ENCODE measurements at places on chromosomes 5 and 9.

DNA sequence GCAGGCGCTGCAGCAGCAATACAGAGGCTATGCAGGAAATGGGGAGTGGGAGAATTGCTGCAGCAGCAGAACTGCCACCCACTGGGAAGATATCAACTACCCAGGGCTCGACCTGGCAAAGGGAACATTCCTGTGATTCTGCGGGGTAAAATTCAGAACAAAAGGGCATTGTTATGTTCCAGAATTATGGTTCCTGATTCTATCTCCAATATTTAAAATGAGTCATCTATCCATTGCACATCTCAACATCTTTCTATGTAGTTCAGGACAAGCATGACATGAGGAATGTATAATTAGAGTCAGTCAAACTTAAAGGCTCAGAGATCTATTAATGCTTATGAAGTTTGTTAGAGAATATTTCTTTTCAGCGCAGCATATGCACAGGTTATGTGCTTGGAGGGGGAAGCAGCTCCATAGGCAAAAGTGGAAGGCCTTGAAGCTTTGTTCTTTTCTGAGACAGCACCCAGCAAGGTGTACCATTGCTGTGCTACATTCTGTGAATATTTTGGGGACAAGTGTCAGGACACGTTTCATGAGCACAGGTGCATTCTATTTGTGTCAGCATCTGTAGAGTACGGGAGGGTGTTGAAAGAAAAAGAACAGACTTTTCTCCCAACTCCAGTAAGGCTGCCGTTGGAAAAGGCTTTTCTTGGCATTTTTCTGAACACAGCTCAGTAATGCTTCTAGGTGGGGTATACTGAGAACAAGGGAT is 395.6 kb upstream of the MPDZ start:
- DNase-seq: no peak

GRCh38 chr5:152532714-152533113 is 127.6 kb upstream of the NMUR2 start:
- no peak for DNase-seq

GRCh38 chr5:15203376-15203775 is 296.6 kb upstream of the FBXL7 start:
- DNase-seq: no peak

DNA sequence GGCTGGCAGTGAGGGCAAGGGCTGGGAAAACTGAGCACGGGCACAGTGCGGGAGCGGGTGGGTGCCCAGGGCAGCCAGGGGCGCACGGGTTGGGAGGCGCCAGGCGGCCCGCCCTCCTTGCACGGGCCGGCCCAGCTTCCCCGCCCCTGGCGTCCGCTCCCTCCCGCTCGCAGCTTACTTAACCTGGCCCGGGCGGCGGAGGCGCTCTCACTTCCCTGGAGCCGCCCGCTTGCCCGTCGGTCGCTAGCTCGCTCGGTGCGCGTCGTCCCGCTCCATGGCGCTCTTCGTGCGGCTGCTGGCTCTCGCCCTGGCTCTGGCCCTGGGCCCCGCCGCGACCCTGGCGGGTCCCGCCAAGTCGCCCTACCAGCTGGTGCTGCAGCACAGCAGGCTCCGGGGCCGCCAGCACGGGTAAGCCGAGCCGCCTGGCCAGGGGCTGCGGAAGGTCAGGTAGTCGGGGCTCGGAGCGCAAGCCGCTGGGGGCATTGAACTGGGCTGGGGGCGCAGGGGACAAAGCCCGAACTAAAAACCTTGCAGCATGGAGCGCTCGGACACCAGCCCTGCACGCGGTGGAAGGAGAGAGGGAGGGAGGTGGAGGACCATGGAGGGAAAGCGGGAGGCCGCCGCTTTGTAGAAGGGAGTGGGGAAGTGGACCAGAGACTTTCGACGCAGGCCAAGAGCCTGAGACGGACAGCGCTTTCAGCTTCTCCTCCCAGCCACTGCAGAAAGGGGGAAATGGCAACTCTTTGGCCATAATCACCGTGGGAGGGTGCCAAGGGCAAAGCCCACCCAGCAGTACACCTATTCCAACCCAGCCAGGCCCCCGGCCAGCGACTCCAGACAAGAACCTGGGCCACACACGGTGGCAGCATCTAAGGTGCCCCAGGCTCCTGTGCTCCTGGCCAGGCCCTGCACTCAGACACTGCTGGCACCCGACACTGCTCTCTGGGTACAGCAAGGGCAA is at the start of gene TGFBI:
TGFBI (plus strand) TSS at position 207 of the 961 bp plus-strand sequence; CDS start at position 275, 68 bp downstream.
- no peak for DNase-seq

GRCh38 chr5:172593306-172593705 is 47.8 kb upstream of the NEURL1B start:
- DNase-seq: no peak

DNA sequence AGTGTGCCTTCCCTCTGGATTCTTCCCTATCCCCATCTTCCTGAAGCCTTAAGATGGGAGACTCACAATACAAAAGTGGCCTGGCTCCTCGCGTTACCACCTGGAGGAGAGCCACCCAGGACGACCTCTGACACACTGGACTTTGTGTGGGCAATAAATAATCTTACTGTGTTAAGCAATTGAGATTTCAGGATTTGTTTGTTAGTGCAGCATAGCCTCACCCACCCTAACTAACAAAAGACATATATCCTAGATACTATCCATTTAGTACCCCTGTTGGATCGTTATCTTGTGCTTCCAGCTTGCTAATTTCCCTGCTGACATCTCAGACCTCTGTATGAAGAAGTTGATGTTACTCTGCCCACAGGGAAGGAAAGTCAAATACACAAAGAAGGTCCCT is 7.9 kb downstream of the GABBR2 start:
- DNase-seq: no peak

DNA sequence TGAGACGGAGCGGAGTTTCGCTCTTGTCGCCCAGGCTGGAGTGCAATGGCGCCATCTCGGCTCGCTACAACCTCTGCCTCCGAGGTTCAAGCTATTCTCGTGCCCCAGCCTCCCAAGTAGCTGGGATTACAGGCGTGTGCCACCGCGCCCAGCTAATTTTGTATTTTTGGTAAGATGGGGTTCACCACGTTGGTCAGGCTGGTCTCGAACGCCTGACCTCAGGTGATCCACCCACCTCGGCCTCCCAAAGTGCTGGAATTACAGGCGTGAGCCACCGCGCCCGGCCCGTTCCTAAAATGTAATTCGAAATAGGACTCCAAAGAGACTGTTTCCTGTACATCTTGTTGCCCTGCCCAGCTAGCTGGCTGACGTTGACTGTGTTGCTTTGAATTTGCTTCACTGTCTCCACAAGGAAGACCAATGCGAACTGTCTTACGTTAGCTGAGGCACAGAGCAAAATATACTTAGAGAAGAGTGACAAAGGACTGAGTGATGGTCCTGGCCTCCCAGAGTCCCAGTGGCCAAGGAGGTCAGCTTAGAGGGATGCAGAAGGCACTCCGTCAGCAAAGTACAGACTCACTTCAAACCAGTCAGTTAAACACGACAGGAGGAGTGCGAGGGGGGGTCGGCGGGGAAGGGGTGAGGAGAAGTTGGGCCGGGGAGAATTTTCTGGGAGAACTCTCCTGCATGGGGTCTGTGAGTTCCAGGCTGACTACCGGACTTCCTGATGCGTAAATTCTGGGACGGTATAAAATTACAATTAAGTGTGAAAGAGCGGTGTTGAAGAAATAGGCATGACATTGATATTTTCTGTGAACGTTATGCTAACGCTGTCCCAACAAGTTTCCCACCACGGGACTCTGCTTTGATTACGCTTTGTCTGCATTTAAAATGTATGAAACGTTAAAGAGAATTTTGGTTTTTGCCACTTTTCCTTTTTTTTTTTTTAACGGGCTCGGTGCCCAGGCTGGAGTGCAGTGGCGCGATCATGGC is 6.8 kb upstream of the TRIM41 start:
- no peak for DNase-seq

Measured in gastrocnemius medialis (tissue), 4 donors.